Non-pigmented ciliary epithelial cell (primary cell): ENCODE measurements at places on chromosomes 4 and X.

DNA sequence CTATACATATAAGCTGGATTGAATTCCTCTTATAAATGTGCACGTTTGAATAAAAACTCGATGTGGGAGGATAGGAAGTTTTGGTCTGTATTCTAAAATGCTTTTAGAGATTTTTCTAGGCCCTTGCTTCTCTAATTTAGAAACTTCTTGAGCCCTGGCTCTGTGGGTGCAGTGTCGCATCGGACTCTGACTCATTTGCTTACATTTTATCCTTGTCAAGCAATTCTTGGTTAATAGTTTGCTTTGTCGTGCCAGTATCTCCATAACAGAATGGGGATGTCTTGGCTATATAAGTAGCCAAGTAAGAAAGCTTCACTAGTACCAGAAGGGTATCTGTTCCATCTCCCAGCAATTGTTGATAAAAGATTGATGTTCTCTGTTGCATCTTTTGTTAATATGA lies 10.7 kb downstream of the SGMS2 start:
- no peak for DNase-seq

GRCh38 chr4:94635177-94635576 lies 122.6 kb upstream of the BMPR1B start:
- peak; percentile 19 for DNase-seq

DNA sequence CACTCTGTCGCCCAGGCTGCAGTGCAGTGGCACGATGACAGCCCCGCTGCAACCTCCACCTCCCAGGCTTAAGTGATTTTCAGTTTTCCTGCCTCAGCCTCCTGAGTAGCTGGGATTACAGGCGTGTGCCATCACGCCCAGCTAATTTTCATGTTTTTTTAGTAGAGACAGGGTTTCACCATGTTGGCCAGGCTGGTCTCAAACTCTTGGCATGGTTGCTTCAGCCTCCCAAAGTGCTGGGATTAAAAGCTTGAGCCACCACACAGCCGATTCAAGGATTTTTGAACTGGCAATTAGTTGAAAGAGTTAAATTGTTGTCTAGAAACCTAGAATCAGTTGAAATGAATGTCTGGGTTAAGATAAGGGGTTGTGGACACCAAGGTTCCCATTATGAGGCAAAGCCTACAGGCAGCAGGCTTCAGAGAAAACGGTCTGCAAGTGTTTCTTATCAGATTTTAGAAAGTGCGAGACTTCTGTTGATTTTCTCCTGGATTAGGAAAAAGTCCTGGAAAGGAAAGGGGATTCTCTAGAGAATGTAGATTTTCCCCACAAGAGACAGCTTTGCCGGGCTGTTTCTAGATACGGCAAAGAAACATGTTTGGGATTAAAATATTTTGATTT lies 8.3 kb upstream of the CCNI start:
- DNase-seq, result no peak

- no peak for DNase-seq
Observed at GRCh38 chr4:56757261-56757746, 64.2 kb downstream of the SPINK2 start.

- no peak for DNase-seq
Observed at GRCh38 chr4:83362492-83363329, 28.1 kb upstream of the HPSE start.

DNA sequence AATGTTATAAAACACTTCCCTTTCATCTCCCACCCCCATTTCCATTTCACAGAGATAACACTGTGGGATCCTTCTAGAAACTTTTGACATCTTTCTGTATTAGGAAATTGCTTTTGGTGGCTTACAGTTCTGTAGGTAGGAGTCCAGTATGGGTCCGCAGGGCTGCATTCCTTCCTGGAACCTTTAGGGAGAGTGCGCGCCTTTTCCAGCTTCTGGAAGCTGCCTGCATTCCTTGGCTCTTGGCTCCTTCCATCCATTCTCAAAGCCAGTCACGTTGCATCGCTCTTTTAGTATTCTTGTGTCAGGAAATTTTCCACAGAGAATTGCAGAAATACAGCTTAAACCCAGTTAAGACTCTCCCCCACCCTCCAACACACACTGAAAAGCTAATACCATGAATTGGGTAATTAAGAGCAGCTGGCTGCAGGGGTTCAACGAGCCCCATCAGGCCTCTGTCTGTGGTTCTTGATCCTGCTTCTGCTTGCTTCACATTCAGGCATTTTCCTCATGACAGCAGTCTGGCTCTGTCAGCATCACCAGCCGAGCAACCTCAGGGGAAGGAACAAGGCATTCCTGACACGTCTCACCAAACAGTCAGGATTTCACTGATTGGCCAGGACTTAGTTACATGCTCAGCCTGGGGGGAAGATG lies 48.8 kb downstream of the SEPTIN11 start:
- no peak for DNase-seq

GRCh38 chr4:148205476-148205875 lies 236.7 kb downstream of the NR3C2 start:
- no peak for DNase-seq

DNA sequence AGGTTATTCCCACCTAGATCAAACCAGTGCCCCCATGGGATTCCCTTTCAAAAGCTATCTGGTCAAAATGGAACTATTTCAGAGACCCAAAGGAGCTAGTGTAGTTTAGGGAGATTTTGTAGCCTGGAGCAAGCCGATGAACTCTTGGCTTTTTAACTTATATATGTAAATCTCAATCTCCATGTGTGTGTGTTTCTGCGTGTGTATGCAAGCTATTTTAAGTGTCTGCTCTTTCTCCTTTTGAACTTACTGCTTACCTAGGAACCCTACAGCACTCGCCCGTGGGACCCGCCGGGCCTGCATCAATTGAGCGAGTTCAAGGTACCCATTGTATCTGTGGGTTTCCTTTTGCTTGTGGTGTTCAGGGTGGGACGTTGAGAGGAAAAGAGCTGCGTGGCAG lies 10.4 kb downstream of the CSTF2 start:
- DNase-seq, result no peak

DNA sequence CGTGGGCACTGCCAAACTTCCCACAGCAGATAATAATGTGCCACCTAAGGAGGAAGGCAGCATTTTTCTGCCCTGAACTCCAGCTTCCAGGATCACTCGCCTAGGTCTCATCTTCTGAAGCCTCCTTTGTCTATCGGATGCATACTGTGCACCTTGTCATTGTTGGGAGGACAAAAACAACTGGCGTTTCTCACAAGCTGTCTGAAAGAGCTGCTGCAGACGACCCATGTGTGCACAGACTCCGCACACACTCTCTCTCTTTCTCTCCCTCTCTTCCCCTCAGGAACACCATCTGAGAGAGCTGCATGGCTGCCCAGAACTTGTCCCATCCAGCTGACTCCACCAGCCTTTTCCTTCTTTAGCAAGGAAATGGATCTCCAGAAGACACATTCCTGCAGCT lies 83.0 kb downstream of the MAML3 start:
- no peak for DNase-seq

- DNase-seq, result no peak
Observed at GRCh38 chr4:117203231-117203630, 117.9 kb upstream of the TRAM1L1 start.

GRCh38 chr4:102764901-102765300 lies 4.1 kb upstream of the MANBA start:
- no peak for DNase-seq

- no peak for DNase-seq
Observed at GRCh38 chr4:87109945-87110344, 110.5 kb downstream of the KLHL8 start.

- no peak for DNase-seq
Observed at GRCh38 chrX:33207056-33207455, 4.3 kb downstream of the DMD start.

DNA sequence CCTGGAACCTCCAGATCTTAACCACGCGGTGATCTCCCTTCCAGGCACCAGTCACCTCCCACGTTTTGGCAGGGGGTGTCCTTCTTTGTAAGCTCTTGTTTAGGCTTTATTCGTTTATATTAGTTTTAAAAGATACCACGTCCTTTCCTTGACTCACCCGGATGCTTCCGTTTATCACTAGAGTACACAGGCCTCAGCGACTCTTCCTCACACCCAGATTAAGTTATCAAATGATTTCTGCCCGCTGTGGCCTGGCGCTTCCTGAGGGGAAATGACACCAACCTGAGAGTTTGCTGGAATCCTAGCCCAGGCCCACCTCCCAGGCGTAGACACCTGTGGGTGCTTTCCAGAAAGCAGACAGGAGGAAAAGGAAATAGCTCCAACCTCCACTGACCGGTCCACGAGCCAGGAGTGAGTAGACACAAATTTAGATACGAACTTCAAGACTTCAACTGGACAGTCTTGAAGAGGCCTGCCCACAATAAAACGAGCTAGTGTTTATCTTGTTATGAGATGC lies 756 bp upstream of the ADAMTS3 start:
- no peak for DNase-seq

GRCh38 chr4:101102114-101102742 lies 245.1 kb downstream of the PPP3CA start:
- DNase-seq, result peak; percentile 19

DNA sequence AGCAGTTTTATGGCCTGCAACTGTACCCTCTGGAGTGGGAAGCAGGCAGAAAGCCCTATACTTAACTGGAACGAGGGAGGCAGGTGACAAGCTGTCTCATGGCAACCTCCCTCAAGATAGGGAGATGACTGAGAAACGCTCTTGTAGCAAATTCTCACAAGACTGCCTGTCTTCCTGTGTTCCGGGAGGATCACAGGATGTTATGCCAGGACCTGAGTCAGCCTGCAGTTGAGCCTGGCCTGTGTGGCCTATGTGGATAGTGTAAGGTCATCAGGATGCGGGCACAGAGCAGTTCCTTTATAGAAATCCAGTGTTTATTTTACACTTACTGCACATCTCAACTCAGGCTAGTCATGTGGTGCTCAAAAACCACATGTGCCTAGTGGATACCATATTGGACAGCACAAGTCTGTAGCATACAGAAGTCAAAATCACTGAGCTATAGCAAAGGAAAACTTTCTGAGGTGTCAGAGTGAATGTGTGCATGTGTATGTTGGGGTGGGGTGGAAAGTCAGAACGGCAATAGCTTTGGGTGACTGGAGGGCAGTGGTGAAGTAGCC lies 25.2 kb downstream of the TAF7L start:
- peak; percentile 23 for DNase-seq

- DNase-seq, result no peak
Observed at GRCh38 chr4:8820178-8821102, 51.2 kb downstream of the HMX1 start.

DNA sequence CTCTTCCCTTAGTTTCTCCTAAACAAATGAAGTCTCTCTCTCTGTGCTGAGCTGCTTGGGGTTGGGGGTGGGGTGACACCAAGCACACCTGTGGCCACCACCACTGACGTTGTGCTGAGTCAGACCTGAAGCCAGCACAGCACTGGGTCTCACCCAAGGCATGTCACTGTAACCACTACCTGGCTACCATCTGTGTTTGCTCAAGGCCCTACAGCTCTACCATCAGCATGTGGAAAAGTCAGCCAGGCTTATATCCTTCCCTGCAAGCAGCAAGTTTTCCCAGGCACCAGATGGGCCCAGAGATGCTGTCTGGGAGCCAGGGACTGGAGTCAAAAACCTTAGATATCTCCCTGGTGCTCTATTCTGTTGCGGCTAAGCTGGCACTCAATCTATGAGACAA lies 6.9 kb downstream of the CXCL10 start:
- no peak for DNase-seq

DNA sequence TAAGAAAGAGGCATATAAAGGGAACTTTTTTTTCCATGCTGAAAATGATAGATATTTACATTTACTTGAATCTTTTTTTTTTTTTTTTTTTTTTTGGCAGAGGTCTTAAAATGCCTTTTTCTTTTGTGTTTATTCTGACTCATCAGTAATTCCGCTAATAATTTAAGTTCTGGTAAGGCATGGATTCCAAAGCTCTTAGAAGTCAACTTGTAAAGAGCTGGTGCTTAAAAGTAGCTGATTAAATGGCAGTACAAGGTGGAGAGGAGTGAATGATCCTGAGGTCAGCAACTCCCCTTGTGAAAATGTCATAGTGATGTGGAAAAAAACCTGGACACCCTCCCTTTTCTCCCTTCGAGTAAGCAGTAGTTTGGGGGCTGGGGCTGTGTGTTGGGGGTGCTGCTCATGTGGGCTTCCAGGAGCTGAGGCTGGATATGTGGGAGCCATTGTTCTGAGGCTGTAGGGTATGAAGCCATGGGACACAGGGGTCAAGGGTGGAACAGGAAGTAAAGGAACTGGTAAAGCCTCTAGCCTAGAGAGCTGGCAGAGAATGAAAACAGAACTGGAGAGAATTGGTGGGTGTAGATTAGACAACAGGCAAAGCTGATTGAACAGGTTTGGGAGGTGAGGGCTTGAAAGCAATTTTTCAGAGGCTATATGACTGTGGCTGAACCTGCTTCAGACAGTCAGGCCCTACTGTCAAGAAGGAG lies 41.0 kb upstream of the PITX2 start:
- peak; percentile 63 for DNase-seq

DNA sequence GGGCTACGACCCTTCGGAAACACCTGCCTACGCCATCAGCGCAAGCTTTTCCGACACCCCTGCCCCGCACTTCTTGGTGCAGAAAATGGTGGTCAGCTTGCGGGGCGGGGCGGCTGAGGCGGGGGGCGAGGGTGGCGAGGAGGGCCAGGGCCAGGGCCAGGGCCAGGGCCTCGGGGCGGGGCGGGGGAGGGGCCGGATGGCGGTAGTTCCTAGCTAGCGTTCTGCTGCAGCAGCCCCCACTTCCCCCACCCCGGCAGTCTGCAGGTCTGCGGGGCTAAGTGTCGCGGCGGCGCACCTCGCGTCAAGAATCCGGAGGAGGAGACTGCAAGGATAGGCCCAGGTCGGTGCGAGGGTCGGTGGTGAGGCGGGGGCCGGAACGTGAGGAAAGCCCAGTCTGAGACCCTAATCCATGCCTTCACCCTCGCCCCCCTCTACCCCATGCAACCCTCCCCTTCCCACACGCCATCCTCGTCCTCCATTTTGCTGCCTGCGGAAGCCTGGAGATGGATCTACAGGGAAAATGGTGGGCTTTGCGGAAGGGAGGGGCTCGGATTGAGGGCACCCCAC lies 600 bp downstream of the BEX4 start:
- no peak for DNase-seq

- no peak for DNase-seq
Observed at GRCh38 chr4:113028074-113028473, 21.4 kb upstream of the ANK2 start.

- no peak for DNase-seq
Observed at GRCh38 chrX:137032341-137032694, 1.5 kb downstream of the GPR101 start.

DNA sequence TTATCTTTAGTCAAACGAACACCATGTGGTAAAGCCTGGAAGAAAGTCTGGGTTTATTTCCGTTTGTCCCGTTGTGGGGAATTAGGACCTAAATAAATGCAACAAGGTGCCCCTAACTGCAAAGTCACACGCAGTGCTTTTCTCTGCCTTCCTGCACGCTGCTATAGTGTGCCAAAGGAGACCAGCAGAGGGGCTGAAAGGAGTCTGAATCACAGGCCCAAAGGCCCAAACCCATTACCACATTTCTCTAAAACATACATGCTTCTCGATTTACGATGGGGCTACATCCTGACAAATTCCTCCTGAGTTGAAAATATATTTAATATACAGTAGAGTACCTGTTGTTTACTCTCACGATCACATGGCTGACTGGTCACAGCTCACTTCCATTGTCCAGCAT lies 4.5 kb downstream of the VEGFC start:
- DNase-seq, result no peak
